Neural progenitor cell (in vitro differentiated cells): ENCODE measurements at places on chromosomes 11 and 22. TPM values are rescaled to one million over a fixed set of nuclear protein-coding genes. Genes with fewer than 3 reads are reported as not detected.

GRCh38 chr11:76313913-76314740, 66.8 kb downstream of the THAP12 start:
- DNase-seq, result peak; percentile 53

DNA sequence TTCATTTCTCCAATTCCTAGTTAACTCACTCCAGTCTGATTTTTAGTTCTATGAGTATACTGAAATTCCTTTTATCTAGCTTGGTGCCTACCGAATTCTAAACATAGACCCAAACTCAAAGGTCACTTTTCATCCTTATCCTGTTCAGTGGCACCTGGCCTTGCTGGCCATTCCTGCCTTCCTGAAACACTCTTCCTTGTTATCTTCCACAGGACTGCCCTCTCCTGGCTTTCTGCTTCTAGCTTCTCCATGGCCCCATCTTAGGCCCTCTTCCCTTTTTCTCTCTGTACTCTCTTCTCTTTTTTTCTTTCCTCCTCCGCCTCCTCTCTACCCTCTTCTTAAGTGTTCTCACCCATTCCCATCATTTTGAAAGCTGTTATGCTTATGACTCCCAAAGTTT, 87.3 kb downstream of the WNT11 start:
- no peak for DNase-seq

GRCh38 chr11:106828576-106828975, 189.7 kb downstream of the GUCY1A2 start:
- DNase-seq, result no peak

GRCh38 chr11:83510530-83511460, 224.6 kb upstream of the CCDC90B start:
- peak; percentile 5 for DNase-seq

- DNase-seq, result no peak
These were observed 7.9 kb downstream of the PCSK7 start for GRCh38 chr11:117223741-117224689.

DNA sequence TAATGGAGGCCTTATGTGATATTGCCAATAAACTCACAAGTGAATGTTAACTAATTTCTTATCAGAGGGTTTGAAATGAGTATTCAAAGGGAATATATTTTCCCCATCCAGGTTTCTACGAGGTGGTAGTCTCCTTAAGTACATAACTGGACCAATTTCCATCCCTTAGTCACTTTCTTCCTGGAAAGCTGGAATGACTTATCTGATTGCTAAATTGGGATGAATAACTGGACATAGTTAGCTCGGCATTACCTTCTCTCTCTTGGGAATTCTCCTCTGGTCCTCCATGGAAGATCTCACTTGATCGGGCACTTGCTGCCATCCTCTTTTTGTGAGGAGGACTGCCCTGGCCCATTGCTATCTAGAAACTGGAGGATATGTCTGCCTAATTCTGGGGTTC, 109.1 kb downstream of the TRPC6 start:
- no peak for DNase-seq

The RIMBP3C gene
- 0.81 and 1.2 TPM in 2 replicates for total RNA-seq

The OR4C13 gene
- not detected in 2 replicates for total RNA-seq

The MYO7A gene
- total RNA-seq, result 0.97 and 2.7 TPM in 2 replicates

The CARD18 gene
- total RNA-seq, result not detected in 2 replicates

The LMO2 gene
- total RNA-seq, result 0.92 and 2.0 TPM in 2 replicates
